ENCODE measurements at places on chromosomes 5 and 9. TPM values are rescaled to one million over a fixed set of nuclear protein-coding genes. Genes with fewer than 3 reads are reported as not detected.

DNA sequence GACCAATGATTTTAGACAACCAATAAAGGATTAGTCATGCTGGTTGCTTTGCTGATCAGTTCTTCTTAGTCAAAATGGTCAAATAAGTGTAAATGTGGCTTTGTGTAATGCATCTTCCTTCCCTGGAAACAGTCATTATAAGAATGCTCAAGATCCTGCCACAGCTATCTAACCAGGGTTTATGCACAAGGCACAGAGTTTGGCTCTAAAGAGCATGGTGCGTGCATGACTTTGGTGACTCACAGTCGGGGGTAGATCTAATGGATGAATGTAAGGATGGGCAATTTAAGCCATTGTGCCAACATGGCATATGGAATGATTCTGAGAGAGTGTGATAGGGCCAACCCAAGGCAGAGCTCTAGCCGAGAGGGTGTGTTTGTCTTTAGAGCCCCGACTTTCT, 6.5 kb downstream of the LIX1 start:
- no peak for DNase-seq

DNA sequence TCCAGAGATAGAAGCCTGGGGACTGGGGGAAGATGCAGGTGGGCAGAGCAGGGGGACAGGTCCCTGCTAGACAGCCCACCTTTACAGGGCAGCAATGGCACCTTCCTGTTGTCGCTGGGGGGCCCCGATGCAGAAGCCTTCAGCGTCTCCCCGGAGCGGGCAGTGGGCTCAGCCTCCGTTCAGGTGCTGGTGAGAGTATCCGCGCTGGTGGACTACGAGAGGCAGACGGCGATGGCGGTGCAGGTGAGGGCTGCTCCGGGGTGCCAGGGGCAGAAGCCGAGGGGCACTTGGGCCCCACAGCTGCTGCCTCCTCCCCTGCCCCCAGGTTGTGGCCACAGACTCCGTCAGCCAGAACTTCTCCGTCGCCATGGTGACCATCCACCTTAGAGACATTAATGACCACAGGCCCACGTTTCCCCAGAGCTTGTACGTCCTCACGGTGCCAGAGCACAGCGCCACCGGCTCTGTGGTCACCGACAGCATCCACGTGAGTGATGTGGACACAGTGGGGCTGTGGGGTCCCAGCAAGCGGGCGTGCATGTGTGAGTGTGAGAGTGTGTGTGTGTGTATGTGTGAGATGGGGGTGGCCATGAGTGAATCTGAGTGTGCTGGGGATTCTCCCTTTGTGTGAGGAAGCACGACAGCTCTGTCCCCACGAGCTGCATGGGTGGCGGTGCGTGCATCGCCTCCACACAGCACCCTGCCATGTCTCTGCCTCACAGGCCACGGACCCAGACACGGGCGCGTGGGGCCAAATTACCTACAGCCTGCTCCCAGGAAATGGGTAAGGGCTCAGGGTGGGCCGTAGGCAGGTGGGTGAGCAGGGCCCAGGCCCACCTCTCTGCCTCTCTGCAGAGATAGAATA, 28.4 kb downstream of the CDHR2 start:
- DNase-seq = no peak

DNA sequence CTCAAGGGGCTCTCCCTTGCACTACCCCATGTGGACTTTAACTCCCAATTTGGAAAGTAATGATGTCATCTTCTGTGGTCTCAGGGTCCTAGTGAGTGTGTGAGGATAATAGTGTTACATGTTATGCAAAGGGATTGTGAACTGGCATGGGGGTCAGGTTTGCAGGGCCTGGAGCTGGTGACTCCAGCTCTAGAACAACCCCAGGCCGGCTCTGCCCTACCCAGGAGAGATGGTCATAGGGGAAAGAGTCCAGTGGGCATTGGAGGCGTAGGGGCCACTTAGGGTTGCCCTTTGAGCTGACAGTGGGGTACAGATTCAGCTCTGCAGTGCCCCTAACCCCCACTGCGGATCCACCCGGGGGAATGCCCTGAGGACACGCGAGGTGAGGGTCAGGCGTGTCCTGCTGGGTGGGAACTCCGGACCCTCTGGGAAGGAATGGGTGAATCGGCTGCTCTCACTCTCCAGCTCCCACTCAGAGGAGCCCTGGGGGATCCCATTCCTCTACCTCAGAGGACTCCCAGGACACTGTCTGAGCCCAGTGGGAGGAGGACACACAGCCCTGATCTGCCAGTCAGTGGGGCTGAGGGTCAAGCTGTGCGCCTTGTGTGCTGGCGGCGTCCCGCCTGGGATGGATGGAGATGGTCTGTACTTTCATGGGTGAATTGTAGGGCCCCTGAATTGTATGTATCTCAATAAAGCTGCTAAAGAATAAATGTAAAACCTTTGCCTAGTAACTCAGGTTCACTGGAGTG, 2.5 kb upstream of the NKD2 start:
- DNase-seq = no peak

GRCh38 chr5:167699432-167699831, 592.0 kb upstream of the WWC1 start:
- peak; percentile 100 for DNase-seq

DNA sequence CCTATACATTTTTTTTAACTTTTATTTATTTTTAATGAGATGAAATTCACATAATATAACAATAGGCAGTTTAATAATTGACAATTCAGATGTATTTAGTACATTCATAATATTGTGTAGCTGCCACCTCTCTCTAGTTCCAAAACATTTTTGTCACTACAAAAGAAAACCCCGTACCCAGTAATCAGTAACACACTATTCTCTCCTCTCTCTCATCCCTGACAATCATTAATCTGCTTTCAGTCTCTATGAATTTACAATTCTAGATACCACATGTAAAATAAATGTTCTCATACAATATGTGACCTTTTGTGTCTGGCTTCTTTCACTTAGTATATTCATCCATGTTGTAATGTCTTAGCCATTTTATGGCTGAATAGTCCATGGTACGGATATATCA, 244.8 kb upstream of the DMRT1 start:
- no peak for DNase-seq

DNA sequence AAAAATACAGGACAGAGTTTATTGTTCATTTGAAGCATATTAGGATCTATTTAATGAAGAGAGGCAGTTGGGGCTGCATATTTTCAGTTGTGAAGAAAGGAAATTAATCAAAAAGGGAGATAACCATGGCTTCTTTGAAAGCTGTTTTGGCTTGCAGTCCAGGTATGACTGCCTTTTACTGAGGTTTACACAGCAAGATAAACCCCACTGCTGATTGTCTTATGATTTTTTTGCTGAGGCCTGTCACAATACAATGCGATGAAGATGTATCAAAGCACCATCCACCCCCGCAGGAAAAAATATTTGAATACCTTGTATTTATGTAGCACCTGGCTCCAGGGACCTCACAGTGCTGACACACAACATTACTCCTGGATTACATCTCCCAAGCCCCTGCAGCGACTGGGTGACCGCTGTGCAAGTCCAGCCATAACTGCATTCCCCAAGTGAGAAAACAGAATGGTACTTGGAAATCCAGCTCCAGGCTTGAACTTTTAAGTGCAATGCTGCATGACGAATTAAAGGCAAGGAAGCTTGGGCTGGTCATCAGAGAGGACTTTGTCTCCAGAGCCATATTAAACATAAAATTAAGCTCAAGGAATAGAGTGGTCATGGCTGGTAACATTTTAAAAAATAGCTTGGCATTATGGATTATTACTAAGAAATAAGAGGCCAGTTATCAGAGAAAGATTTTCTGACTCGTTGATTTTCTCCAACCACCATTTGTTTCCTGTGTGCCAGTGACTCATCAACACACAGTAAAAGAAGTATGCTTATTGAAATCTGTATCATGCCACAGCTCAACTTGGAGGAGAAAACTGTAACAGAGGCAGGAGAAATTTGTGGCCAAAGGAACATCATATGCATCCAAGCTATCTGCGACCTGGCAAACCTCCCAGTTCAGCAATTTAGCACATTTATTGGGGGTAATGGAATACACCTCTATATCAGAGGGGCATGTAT, 374.2 kb downstream of the MAN2A1 start:
- peak; percentile 48 for DNase-seq

DNA sequence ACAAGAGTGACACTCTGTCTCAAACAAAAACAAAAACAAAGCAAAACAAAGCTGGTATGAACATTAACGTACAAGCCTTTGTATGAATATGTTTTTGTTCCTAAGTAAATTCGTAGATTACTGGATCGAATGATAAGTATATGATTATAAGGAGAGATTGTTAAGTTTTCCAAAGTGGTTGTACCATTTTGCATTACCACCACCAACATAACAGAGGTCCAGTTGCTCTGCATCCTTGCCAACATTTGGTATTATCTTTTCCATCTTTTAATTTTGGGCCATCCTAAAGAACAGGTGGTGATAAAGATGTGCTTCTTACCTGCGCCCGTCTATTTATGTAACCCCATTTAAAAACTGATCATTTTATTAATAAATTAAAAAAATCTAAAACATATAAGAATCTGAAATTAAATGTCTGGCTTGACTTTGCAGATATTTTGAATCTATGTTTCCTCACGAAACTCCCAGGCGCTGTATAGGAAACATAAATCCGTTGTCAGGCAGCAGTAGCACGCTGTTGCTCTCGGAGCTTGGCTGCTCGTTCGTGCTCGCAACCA, 593 bp upstream of the NAA35 start:
- no peak for DNase-seq

CCNJL gene
- 4.4 TPM for total RNA-seq

C5orf52 gene
- total RNA-seq = not detected

PCDHA10 gene
- under 0.01 TPM for total RNA-seq

C9orf50 gene
- not detected for total RNA-seq

BICD2 gene
- 138 TPM for total RNA-seq
